NCI-H1694 (cell line): ENCODE measurements at places on chromosomes 4 and X.

DNA sequence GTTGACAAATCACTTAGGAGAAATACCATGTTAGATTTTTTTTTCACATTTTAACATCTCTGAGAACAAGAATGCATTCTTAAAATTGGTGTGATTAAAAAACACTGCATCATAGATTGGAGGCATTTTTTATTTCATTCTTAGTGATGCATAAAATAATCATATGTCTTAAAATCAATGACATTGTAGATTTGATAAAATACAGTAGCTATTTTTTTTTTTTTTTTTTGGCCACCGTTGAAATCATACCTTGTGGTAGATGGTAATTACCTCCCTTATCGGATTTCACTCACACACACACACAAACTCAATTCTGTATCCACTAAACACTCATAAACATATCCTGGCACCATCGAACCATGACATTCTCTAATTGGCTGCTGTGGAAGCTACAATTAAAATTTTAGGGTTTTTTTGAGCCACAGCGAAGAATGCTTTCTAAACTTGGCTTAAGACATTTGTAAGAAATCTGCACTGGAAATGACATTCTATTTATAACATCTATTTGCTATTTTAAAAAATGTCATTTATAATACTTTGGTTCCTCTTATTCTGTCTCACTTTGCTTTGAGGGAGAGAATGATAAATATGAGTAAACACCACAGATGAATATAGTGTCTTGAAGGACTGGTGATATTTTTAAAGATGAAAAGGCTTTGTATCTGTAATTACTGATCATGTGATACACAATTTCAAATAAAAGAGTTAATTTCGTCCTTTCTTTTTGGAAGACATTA, 60.1 kb downstream of the CCSER1 start:
- peak; percentile 31 for DNase-seq

DNA sequence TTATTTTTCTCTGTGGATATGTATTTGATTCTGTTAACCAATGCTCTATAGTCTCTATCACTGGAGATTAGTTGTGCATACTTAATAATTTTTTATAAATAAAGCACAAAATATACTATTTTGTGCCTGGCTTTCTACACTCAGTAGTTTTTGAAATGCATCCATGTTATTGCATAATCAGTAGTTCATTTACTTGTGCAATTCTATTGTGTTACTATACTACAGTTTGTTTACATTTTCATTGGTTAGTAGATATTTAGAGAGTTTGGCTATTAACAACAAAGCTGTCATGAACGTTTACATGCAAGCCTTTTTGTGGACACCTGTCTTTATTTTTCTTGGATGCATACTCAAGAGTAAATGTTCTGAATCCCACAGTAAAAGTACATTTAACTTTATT, 265.0 kb upstream of the FAT4 start:
- no peak for DNase-seq

DNA sequence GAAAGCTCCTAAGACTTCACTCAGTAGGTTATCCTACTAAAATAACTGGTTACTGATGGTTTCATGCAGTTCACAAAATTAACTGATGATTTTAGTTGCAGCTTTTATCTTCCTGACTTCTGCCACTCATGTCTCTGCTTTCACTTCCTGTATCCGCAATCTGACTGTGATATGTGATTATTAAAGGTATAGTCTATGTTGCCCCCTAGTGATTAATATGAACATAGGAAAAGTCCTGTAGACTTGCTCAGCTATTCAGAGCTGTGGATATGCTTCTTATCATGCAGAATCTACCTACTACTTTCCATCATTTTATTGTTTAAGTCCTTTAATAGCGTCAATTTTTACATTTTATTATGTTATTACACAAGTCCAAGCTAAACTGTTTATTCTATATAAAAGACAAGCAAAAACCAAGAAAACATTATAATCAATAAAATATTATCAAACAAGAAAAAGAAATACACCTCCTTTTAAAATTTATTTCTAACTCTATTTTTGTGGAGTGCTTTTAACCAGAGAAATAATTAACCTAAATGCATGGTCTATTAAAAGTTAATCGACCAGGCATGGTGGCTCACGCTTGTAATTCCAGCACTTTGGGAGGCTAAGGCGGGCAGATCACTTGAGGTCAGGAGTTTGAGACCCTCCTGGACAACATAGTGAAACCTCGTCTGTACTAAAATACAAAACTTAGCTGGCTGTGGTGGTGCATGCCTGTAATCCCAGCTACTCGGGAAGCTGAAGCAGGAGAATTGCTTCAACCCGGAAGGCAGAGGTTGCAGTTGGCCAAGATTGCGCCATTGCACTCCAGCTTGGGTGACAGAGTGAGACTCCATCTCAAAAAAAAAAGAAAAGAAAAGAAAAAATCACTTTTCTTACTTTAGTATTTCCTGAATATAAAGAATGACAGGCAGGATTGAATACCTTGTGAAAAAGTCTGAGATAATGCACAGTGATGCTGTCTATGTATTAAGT, 40.4 kb upstream of the TLR2 start:
- peak; percentile 44 for DNase-seq

- no peak for DNase-seq
These were observed 70.6 kb downstream of the TNIP2 start for GRCh38 chr4:2685541-2685940.

DNA sequence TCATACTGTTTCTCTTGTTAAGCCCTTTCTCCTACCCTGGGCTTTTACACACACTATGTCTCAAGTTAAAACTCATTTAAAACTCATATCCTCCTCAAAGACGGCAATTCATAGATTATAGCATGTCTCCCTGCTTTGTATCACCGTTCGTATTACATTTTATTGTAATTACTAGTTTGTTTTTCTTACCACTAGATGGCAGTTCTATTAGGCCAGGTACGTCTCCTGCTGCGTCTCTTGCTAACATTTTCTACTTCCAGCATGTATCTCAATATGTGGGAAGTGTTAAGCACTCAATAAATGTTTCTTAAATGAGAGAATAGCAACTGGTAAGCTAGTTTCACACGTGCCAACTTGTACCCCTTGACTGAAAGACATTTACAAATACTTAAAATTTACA, 450.3 kb upstream of the PCDH7 start:
- DNase-seq, result no peak

DNA sequence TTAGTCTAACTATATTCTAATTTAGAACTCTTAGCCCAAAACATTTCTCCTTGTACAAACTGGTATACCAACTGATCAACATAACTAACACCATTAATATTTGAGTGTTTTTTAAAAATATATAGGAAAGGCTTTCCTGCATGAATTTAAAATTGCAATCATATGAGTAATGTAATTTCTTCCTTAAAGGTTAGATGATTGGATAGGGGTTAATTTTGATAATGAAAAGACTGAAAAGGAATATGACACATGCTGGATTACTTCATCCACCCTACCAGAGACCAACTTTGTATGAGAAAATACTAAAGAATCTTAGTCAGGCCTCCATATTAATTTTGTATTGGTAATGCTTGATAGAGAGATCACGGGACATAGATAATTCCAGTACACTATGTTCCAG, 25.1 kb upstream of the PLS3 start:
- DNase-seq, result no peak

DNA sequence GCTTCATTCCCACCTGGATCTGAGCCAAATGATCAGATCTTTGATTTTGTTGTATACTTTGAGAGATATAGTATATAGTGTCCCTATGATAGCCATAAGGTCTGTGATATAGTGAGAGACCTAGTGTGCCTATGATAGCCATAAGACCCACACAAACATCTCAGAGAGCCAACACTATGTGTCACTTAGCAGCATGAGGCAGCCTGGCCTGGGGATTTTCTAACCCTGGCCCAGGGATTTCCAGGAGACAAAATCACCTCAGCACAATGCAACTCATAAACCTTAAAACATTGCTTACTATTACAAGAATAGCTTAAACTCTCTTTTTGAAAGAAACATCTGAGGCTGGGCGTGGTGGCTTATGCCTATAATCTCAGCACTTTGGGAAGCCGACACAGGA, 23.2 kb upstream of the COL25A1 start:
- DNase-seq, result no peak

DNA sequence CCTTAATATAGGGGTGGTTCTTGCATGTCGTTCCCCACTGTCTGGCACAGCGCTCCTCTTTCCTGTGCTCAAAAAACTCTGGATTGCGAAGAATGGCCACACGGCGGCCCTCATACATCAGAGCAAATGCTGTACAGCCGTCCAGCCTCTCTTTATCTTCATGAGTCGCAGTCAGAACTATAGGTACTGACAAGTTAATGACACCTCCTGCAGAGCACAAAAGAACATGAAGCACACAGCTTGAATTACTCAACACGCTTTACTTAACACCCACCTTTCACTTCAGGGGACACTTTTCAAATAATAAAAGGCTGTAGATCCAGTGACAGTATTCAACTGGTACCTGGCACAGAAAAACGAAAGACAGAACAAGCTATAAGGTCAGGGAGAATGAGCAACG, 65.3 kb downstream of the PAPSS1 start:
- no peak for DNase-seq

- DNase-seq, result no peak
These were observed 166.2 kb upstream of the FGF13 start for GRCh38 chrX:138877746-138878145.

DNA sequence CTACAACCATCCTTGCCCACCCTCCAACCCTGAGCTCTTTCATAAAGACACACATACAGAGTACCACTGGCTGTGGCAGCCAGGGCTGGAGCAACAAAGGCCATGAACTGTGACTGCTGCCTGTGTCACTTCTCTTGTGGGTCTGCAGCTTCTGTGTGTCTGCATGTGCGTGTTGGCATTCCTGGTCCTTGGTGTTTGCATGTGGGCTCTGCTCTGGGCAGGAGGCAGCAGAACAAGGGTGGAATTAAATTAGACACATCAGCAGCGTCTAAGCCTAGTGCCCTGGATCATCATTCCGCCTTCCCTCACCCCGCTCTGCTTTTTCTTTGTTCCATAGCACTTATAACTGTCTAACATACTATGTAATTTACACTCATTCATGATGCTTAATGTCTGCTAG, 157.7 kb downstream of the MGST2 start:
- no peak for DNase-seq

GRCh38 chr4:108527723-108528122, 92.7 kb upstream of the RPL34 start:
- no peak for DNase-seq

DNA sequence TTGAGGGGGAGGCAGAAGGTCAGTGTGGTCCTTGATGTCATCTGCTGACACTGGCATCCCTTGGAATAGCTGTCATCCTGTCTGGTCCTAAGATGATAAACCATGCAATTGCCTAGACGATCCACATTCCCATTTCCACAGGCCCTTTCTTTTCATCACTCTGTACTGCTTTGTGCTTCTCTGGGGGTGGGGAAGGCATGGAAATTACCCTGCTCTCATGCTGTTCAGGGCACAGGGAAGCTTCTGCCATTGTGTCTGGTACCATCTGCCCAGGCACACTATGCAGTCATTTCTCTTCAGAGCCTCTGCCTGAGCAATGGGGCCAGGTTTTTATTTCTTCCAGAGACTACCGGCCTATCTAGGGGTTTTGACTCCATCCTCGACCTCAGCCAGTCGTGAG, 49.7 kb upstream of the ELOVL6 start:
- DNase-seq, result no peak

GRCh38 chr4:96073461-96073860, 233.6 kb downstream of the PDHA2 start:
- no peak for DNase-seq

- DNase-seq, result no peak
These were observed 252.3 kb downstream of the PDHA2 start for GRCh38 chr4:96092151-96092705.

GRCh38 chr4:184402740-184403383, 71.5 kb downstream of the IRF2 start:
- no peak for DNase-seq

- DNase-seq, result no peak
These were observed 39.0 kb downstream of the CCDC158 start for GRCh38 chr4:76381986-76382385.

- no peak for DNase-seq
These were observed 191.8 kb upstream of the PSAPL1 start for GRCh38 chr4:7626531-7626930.

GRCh38 chr4:33989820-33990443, 2254.4 kb downstream of the ARAP2 start:
- DNase-seq, result no peak

GRCh38 chr4:15143551-15143950, 141.3 kb downstream of the CPEB2 start:
- no peak for DNase-seq

DNA sequence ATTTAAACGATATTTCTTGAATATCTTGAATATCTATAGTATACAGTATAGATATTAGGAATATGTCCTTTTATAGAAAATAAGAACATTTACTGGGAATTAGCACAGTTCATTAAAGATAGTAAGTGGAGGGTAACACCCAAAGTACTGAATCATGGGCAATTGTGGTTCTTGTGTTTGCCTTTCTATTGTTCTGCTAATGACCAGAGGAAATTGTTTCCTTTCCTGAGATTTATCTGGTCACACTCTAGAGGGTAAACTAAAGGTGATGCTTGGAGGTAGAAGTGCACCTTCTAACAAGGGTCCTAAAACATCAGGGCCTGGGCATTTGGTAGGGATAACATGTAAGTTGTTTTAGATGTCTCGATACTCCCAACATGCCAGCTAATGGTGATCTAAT, 241.3 kb upstream of the SFRP2 start:
- DNase-seq, result no peak

GRCh38 chrX:110748256-110748806, 47.3 kb downstream of the CHRDL1 start:
- DNase-seq, result no peak

DNA sequence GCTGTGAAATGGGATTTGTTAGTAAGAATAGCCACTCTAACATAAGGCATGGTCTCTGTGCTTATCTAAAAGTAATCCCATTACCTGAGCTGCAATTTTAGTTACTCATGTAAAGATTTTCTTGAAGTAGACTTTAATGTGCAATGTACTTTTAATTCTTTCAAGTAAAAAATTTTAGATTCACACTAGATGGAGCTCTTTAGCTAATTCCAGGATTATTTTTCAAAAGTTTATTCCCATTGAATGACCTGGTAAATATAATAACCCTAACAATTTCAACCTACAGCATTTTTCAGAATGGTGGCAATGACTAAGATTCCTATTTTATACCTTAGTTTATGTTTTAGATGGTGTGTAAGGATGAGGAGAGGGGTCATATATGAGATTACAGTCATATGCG, 18.1 kb downstream of the USP38 start:
- peak; percentile 1 for DNase-seq
